ENCODE measurements at places on chromosomes 4 and X.

DNA sequence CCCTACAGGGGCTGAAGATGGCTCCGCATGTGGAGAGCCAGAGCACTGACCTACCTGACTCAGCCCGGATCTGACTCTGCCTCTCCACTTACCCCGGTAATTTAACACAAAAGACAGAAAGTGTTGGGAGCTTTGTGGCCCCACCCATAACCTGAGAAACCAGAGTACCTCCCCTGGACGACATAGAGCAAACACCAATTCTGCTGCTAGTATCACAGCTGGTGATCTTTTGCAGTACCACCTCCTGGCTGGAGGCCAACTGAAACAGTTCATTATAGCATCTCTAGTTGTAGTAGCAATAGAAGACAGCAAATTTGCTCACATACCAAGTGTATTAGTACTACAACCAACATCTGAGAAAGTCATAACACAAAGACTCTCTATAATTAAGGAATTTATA is 443.9 kb downstream of the KLHL4 start:
- no peak for DNase-seq

DNA sequence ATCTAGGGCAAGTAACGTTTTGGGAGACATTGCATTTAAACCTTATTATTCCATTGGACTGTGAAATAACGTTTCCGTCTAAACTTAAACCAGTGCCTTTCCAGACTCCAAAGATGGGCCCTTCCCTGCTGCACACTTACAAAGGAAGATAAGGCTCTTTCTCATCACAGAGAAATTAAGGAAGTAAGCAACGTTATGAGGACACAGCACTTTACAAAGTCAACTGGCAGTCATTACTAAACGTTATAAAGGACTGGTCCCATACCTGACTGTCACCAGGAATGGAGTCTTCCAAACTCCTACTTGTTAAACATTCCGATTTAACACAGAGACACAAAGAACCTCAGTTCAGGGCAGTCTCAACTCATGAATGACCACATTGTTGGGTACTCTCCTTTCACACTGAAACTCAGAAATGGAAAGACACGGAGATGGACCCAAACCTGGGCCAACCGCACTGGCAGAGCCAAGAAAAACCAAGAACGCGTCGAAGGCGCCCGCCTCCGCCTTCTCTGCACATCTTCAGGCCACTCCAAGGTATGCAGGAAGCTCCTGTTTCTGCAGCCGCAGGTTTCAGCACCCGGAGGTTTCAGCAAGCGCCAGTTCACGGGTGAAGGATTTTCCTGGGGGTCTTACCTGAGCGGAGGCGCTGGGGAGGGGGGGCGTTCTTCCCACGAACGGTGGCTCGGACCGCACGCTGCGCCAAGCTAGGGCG is 670 bp downstream of the PAPSS1 start:
- DNase-seq, result no peak

GRCh38 chr4:56668267-56668666 is 12.8 kb downstream of the HOPX start:
- no peak for DNase-seq

DNA sequence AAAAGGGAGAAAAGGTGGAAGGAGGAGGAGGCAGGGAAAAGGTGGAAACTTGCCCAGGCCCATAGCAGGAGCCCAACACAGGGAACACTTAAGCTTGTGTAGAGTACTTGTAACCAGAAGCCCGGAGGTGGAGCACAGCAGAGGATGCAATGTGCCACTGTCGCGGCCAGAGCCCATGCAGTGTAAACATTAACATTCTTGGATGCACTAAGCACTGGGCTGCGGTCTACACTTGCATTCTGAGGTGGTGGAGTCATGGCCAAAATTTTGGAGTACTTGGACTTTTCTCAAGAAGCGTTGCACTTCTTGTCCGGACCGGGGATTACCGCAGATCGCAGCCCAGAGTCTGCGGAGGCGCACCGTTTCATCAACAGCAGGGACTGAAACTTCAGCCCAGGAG is 4.5 kb upstream of the RHOXF1 start:
- DNase-seq, result no peak
